DMS 273 treated with DMSO at 0.1 percent for 48 hours (cell line): ENCODE measurements at places on chromosomes 12 and 14.

DNA sequence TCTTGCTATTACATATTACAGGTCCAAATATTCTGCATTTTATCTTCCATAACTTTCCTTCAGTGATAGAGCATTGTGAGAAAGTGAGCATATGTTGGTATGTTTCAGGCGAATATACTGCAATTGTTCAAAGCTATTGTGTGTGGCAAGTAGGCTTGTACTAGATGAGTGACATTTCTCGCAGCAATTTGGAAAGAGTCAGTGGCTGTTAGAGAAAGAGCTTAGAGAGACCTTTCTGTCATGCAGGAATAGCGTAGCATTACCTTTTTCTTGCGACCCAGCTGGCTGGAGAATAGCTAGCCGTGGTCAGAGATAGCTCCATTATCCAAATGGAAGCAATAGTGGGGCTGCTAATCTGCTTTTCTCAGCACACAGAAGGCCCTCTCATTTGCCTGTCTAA, 678.5 kb upstream of the FOXG1 start:
- DNase-seq: no peak

GRCh38 chr14:63299351-63300110, 19.2 kb downstream of the GPHB5 start:
- DNase-seq: no peak

GRCh38 chr12:12533238-12533829, 29.3 kb downstream of the DUSP16 start:
- DNase-seq: no peak

DNA sequence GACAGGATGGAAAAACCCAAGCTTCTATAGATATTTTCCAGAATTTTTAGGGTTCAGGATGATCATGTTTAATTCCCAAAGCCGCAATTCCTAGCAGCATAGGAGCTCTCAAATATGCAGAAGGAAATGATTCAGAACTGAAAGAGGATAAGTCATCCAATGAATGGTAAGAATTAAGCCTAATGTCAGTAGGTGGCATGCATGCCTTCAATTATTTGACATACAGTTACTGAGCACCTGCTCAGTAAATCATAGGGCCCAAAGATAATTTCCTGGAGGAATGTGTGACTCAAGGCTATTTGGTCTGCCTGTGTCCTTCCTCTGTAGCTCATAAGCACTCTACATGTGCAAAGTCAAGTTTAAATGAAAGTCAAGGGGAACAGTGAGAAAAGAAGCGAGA, 116.8 kb upstream of the SLC38A4 start:
- DNase-seq: no peak

DNA sequence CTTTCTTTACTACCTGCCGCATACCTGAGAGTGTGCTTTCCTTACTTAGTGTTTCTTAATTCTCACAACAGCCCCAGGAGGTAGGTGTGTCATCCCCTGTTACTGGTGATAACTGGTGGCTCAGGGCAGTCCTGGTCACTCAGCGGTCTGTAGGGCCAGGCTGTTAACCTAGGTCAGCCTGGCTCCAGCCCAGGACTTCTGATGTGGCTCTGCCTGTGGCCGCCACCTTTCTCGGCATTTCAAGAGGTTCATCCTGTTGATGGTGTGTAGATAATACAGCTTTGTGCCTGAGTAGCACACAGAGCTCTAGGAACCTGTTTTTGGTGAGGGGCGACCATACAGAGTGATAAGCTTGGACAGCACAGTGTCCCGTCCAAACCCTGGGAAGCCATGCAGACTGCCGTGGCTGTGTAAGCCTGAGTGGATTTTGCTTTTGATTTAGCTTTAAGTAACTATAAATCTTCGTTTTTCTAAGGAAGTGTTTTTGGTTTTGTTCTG, 11.9 kb upstream of the DNAH10 start:
- no peak for DNase-seq

DNA sequence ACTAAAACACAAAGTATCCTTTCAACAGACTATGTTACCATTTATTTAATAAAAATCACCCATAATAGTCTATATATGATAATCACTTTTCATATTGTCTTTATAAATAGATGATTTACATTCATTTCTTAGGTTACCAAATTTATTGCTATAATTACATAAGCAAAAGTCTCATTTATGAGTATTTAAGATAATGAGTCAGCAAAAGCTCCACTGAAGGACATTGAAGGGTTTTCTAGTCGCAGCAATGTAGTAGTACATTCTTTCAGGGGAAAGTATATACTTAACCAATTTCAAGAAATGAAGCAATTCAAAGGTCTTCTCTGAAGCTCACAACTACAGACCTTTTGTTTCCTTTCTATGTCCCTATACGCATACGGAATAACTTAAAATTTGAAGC, 110.9 kb downstream of the NOVA1 start:
- no peak for DNase-seq

DNA sequence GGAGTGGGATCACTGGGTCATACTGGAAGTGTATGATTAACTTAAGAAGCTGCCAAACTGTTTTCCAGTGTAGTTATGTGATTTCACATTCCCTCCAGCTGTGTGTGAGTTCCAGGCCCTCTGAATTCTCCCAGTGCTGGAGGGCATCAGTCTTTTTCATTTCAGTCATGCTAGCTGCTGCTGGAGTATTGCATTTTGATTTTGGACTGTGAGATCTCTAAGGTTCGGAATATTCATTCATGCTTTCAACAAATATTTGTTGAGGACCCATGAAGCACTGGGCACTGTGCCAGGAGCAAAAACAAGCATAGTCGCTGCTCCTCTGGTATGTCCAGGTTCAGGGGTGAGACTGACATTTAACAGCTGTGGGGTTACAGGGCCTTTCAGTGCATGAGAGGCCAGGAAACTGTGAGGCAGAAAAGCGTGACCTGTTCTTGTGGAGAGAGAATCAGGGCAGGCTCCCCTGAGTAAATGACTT, 133.2 kb downstream of the SCARB1 start:
- no peak for DNase-seq

GRCh38 chr14:61147831-61148549, 133.1 kb downstream of the TMEM30B start:
- DNase-seq: no peak

DNA sequence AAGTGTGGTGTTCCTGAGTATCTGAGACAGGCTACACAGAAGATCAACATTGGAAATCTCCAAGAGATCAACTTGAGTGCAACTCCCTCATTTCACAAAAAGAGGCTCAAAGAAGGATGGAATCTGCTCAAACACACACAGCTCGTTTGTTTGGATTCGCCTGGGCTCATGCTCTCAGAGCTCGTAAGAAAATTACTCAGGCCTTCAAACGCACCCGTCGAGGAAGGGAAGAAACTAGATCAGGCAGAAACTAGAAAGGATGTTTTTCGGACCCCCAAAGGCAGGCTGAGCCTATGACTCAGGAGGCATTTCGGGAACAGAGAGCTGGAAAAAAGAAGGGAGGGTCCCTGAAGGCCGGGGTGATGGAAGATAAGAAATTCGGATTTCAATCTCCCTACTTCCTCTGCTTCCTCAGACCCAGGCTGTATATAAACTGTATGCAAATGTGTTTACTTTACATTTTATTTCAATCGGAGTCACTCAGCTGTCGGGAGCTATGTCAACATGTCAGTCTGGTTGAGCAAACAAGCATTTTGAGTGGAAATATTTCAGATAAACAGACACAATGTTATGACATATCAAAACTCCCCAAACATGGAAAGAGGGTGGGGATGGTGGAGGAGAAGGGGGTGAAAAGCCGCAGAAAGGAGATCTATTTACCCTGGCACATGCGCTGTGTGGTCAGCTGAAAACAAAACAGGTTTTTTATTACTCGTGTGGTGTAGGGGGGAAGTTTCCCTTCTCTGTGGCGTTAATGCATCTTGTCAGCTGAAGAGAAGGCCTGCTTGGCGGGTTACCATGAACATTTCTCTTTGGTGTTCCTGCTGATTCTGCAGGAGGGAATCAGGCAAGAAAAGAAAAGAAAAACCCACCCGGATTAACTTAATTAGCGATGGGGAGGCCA, 129.1 kb upstream of the TBX3 start:
- DNase-seq: no peak

DNA sequence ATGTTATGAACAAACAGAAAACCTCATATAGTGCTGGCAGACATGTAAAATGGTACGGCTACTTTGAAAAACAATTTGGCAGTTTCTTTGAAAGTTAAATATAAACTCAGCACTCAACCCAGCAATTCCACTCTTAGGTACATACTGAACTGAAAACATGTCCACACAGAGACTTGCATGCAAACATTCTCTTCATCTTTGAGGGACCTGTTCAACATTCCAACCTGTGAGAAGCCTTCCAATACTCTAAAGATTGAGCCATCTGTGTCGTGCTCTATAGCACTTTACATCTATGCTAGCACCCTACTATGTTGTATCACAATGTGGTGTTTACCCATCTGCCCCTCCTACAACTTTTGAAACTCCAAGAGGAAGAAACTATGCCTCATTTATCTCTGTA, 79.3 kb downstream of the DNAI7 start:
- no peak for DNase-seq

GRCh38 chr12:111256629-111257434, 112.1 kb downstream of the PHETA1 start:
- DNase-seq: no peak

DNA sequence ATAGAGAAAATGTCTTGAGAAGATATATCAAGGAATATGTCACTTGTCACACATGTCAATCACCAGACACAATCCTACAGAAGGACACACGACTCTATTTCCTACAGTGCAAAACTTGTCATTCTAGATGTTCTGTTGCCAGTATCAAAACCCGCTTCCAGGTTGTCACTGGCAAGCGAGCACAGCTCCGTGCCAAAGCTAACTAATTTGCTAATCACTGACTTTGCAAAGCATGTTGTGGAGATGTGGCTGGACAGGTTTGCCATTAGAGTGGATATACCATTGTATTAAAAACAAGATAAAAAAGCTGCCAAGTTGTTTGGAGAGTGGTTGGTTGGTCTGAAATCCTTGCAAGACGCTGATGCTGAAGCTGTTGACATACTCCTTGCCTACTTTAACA, 7.9 kb upstream of the SGPP1 start:
- DNase-seq: no peak

DNA sequence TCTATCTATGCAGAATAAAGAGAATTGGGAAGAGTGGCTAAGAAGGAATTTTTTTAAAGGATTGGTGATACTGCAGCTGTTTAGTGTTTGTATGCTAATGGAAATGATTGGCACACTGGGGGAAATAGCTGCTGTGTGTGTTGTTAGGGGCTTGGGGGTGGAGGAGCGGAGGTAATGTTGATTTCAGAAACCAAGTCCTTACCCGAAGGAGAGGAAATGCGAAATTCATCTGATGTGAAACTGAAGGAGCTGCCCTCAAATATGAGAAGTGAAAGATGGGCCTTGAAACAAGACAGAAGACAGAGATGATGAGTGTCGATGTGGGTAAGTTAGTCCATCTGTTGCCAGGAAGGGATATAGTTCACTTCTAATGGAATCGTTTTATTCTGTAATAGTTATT, 21.2 kb upstream of the RNASE12 start:
- no peak for DNase-seq

DNA sequence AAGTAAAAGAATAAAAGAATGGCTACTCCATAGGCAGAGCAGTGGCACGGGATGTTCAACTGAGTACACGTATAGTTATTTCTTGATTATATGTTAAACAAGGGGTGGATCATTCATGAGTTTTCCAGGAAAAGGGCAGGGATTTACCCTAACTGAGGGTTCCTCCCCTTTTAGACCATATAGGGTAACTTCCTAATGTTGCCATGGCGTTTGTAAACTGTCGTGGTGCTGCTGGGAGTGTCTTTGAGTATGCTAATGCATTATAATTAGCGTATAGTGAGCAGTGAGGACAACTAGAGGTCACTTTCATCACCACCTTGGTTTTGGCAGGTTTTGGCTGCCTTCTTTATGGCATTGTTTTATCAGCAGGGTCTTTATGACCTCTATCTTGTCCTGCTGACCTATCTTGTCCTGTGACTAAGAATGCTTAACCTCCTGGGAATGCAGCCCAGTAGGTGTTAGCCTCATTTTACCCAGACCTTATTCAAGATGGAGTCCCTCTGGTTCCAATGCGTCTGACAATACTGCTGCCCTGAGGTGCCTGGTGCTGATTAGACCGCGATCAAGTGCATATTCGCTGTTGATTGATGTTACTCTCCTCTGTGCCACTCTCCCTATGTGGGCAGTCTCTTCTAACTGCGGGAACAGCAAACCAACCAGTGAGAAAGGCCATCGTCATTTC, 67.6 kb upstream of the AMN1 start:
- no peak for DNase-seq

DNA sequence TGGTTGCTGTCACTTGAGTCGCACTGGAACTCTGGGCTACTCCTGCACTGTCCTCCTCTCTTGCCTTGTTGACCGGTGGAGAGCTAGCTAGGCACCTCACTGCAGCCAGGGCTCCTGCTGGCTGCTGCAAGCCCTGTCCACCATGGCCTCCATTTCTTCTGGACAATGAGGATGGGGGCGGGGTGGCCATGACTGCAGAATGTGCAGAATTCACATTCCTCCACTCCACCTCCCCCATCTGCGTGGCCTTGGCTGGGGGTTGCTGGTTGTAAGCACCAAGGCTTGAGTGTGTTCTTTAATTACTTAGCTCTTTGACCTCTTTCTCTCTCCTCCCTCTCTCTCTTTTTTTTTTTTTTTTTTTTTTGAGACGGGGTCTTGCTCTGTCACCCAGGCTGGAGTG, 248.5 kb downstream of the PCNX1 start:
- DNase-seq: no peak

DNA sequence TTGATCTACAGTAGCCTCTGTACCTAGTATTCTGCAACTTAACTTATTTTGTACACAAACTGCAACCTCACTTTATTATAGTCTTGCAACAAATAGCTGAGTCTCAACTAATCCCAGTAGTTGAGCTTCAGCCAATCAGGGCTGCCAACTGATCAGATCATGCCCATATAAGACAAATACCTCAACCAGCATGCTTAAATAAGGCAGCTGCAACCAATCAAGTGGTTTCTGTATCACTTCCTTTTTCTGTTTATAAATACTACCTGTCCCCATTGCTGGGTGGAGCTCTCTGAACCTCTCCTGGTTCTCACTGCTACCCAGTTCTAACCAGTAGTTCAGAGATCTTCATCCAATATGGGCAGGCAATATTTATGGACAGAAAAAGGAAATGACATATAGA, 248.5 kb upstream of the FBXO33 start:
- DNase-seq: no peak

DNA sequence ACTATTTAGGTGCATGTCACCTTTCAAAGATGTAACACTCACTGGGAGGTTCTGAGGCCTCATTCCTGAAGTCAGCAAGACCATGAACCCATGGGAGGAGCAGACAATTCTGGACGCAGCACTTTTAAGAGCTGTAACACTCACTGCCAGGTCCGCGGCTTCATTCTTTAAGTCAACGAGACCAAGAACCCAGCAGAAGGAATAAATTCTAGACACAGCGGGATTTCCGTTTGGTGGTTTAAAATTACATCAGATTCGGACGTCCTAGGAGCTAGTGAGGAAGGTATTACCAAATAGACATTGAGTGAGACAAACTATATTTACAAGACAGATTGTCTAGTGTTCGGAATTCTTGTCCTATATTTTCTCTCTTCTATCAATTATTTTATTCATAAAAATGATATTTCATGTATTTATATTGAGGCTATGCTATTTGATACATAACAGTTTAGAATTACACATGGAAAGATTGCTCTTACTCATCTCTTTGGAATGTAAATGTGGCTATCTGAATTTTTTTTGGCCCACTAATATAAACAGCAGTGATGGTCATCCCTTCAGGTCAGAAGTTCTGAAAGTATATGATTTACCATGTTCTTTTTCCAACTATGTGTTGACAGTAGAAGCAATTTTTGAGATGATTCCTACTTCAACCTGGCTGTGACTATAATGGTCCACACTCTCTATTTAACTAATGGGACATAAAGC, 1973.0 kb upstream of the FLRT2 start:
- DNase-seq: no peak

- DNase-seq: no peak
Measured at GRCh38 chr14:86510491-86510890, 980.5 kb downstream of the FLRT2 start.
